ENCODE measurements at places on chromosomes 2 and 18.

GRCh38 chr18:63192885-63193349 lies 126.7 kb downstream of the BCL2 start:
- DNase-seq: no peak

DNA sequence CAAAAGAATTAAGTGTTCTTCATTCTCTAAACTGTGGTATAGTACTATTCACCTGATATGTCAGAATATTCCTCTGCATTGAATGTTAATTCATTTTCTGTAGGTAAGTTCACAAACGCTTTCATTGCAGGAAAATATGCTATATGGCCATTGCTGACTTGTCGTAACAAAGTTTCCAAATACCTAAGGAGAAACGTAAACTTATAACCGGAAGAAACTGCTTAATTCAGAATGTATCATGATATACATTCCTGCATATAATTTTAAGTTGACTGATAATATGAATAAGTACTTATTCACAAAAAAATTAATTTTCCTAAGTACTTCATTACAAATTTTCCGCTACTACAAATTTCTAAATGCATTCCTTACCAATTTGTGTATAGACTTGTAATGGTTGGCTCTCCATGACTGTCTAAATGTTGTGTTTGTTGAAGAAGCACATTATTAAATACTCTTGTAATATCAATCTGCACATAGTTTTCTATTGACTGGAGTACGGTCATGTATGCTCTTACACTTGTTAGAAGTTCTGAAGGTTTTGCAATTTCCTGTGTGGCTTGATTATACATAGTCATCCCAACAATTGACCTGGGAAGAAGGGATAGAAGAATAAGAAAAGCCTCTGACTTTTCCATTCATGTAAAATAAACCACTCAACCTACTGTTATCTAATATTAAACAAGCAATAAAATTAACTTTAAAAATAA lies 85.4 kb downstream of the NCKAP1 start:
- DNase-seq: no peak

GRCh38 chr2:145007093-145007959 lies 487.4 kb upstream of the ZEB2 start:
- DNase-seq: no peak

GRCh38 chr18:48134609-48135008 lies 204.2 kb upstream of the SMAD2 start:
- DNase-seq: no peak

DNA sequence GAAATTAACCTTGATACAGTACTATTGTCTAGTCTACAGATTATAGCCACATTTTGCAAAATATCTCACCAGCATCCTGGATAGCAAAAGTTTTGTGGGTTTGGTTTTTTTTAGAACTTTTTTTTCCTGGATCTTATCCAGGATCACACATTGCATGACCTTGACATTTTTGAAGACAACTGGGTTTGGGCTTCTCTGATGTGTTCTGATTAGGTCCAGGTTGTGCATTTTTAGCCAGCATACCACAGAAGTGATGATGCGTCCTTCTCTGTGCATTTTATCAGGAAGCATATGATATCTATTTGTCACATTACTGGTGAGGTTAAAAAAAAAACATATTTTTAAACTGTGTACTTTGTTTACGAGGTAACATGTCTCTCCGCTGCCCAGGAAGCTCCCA lies 221.0 kb upstream of the OSR1 start:
- DNase-seq: no peak

DNA sequence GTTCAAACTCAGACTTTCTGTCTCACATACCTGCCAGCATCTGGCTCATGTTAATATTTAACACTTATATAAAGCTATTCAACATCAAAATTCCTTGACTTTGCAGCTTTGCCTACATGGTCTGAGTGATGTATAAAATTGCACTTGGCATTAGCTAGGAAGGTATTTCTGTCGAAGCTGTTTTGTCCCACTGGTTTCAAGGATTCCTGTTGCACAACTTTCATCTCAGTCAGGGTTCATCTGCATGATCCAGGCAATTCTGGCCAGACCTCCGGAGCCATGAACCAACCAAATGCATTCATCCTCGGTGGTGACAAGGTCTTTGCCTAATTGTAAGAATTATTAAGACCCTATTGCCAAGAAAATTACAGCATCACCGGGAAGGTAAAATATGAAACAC lies 185.4 kb downstream of the ZEB2 start:
- no peak for DNase-seq

DNA sequence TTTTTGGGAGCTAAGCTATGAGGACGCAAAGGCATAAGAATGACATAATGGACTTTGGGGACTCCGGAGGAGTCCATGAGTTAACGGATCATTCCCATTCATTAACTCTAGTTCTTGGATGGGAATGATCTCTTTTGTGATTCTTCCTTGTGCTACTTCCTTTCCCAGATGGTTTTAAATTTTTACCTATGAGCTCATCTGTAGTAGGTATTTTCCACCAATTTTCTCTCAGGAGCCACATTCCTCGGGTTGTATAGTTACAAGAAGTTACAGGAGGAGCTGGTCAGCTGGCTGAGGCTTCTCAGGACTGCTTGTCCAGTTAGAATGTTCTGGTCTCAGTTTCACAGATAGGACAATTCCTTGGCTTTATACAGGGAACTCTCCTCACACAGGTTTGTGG lies 42.9 kb upstream of the LPIN2 start:
- no peak for DNase-seq

GRCh38 chr2:45311559-45311958 lies 299.5 kb downstream of the SRBD1 start:
- DNase-seq: no peak

- DNase-seq: no peak
Measured at GRCh38 chr2:34652636-34653035, 1053.5 kb upstream of the FAM98A start.

DNA sequence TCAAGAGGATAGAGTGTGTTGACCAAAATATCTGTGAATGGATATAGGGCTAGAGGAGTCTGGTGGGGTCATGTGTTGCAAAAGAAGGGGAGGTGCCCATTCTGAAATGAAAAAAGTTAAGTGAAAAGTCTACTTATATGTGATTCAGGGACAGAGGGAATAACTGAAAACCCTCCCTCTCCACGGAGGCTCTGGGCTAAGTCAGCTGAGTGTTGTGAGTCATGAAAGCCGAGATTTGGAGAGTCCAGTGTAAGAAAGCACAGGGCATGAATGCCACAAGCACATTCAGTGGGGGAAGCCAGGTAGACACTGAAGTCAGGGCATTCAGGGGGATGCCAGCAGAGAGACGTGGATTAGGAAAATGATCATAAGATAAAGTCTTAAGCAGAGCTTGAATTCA lies 871.9 kb downstream of the TSN start:
- DNase-seq: no peak

- DNase-seq: no peak
Measured at GRCh38 chr18:21057112-21057511, 54.5 kb downstream of the ROCK1 start.

- DNase-seq: no peak
Measured at GRCh38 chr2:68970566-68971265, 3.7 kb upstream of the GKN1 start.

- no peak for DNase-seq
Measured at GRCh38 chr2:159375241-159375640, 88.7 kb upstream of the WDSUB1 start.

DNA sequence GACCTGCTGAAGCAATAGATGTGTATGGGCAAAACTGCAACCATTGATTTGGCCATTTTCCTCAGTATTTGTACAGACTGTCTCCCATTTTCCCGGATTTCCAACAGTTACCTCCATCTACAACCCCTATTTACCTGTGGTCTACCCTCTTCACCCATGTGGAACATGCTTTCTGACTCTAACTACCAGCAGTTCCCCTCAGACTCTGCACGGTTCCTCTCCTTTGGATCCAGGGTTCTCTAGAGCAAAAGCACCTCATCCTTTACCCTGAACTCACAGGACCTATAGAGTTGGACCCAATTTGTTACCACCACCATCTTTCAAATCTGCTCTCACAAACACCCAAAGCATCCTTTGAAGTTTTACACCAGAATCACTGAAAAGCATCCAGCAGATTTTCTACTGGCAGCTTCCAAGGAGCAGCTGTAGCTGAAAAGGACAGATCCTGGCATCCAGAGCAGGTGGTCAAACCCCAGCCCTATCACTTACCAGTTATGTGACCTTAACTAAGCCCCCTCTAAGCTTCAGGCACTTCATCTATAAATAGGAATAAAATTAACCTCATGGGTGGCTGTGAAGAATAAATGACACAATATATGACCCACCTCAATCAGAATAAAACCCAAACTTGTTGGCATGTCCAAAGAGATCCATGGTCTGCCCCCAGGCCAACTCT lies 15.3 kb downstream of the CYTIP start:
- no peak for DNase-seq

GRCh38 chr2:140586379-140586778 lies 1544.4 kb downstream of the LRP1B start:
- no peak for DNase-seq

DNA sequence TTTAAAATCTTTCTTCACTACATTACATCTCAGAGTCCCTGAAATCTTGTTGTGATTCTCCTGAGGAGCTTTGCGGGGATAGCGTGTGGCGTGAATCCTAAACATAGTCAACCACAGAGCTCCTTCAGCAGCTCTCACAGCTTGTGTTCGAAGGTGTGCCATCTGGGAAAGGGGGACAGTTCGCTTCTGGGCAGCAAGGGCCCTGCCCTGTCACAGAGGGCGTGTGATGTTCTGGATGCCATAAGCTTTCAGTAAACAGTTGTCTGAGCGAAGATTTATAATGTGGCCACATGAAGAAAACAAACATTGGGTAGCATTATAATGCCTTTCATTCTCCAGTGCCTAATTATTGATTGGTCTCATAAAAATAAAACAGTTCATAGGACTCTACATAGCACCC lies 172.5 kb downstream of the MYO1B start:
- no peak for DNase-seq

DNA sequence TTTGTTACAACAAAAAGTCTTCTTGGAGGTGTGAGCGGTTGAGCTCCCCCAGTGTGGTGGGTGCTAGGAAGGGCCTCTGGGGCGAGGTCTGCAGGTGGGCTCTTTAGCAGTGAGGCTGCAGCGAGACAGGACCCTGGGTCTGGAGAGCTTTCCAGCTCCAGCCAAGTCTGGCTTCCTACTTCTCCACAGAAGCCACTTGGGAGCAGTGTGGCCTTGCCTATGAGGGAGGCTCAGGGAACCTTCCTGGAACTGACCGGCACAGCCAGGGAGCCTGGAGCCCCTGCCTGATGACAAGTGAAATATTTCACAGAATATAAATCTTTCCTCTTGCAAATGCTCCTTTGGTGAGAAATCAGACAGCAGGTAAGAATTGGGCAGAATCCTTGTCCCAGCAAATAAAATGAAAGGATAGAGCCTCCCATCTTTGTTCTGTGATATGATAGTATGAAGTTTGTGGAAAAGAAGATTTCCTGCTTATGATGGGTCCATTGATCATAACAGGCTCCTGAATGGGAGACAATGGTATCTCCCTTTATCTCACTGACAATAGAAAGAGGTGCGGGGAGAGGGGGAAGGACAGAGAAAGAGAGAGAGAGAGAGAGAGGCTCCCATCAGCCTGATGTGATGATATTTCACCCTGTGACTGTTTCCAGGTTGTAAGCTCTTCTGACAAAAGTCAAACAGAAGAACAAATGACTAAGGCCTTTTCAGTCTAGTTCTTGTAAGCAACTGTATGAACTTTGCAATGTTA lies 289.8 kb upstream of the SPRED2 start:
- no peak for DNase-seq

- no peak for DNase-seq
Measured at GRCh38 chr2:205837663-205838062, 155.4 kb downstream of the NRP2 start.

GRCh38 chr2:1873343-1873742 lies 129.0 kb upstream of the PXDN start:
- DNase-seq: no peak

- no peak for DNase-seq
Measured at GRCh38 chr2:144504218-144504641, 15.7 kb downstream of the ZEB2 start.

GRCh38 chr2:43041173-43041591 lies 185.2 kb downstream of the ZFP36L2 start:
- no peak for DNase-seq

DNA sequence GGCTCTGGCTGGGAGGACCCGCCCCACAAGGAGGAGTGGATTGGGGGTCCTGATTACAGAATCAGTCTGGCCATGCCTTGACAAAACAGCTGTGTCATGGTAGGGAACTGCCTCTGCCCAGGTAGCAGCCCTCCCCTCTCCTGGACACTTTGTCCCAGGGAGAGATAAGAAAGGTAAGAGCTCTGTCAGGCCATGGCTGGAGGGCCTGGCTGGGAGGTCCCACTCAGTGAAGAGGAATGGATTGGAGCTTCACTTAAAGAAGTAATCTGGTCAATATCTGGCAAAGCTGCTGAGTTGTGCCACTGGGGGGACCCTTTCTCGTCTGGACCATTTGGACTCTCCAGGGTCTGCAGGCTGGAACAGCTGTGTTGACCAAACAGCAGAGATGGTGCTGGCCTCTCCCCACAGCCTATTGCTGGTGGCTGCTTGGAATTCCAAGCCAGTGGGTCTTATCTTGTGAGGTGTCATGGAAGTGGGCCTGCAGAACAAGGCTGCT lies 75.4 kb downstream of the EPC2 start:
- DNase-seq: no peak
